ENCODE measurements at places on chromosomes 7 and 10. TPM values are rescaled to one million over a fixed set of nuclear protein-coding genes. Genes with fewer than 3 reads are reported as not detected.

DNA sequence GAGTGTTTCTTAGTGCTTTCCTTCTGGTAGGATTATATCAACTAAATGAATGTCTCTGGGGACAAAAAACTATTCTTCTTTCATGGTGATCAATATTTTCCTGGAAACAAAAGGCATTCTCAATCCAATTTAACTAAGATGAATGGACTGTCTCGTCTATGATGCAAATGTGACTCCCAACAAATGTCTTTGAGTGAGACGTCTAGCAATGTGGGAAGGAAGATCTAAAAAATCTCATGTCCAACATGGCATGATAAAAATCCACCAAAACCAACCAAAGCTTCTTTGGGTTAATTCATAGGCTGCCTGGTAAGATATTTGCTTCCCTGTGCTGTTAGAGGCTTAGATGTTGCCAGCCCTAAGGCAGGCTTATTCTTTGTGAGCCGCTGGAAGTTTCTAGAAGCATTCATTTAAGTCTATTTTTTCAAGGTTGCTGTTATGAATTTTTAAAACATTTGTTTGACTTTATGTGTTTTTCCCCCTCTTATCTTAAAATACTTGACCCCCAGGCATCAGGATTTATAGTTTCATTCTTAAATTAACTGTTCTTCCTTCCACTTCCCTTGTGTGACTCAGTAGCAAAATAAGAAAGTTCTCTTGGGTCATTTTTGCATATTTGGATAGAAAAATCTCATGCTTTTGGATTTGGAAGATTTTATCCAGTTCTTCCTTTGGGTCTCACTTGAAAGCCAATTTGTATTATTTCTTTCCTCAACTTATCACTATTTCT is 156.3 kb downstream of the NRP1 start:
- no peak for DNase-seq

GRCh38 chr7:10708447-10708846 is 265.2 kb upstream of the PHF14 start:
- DNase-seq = no peak

DNA sequence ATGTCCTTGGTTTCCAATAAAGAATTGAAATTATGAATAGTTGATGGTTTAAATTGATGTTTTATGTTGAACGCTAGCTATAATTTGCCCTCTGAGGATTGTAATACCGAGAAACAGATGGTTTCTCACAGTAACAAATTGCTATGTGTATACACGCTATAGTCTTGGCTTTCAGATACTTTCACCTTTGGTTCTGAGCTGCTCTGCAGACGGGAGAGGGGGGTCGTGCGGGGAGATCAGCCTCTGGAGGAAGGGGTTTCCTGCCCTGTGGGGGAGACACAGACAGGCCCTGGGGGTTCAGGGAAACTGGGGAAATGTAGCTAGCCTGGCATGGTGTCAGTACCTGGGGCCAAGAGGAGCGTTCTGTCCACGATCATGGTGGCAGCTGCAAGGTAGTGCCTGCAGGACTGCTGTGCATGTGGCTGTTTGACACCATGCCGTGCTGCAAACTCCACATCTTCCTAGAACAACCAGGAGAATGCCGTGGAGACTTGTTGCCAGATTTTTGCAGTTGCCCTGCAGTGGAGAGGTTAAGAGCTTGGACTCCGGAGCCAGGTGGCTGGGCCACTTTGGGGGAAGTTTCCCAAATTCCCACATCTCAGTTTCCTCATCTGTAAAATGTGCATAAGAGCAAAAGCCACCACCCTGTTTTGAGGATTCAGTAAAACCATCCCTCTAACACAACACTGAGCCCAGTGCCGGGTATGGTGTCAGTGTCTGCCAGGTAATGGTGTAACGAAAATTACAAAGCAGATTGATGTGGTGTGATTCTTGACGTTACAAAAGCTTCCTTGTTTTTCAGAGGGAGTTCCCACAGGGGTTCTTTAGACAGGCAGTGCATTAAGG is 167.9 kb downstream of the CUX1 start:
- DNase-seq = no peak

GRCh38 chr10:114173603-114173920 is 441 bp downstream of the CCDC186 start:
- DNase-seq = no peak

GRCh38 chr7:158847451-158847866 is 8.9 kb upstream of the DYNC2I1 start:
- DNase-seq = no peak

DNA sequence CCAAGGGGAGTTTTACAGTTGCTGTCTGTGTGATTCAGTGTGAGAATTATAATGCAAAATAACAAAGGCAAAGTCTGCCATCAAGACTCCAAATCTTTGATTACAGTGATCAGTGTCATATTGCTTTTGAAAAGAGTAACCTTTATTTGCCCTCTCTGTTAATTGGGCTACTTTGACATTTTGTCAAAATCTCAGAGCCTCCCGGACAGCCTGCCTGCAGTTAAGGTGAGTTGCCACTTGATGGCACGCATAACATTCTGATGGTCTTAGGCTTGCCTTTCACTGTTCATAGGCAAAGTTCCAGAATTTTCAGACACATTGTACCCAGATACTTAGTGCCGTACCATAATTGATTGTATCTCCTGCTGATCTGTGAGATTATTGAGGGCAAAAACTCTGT is 253.5 kb downstream of the ABCA13 start:
- DNase-seq = no peak

DNA sequence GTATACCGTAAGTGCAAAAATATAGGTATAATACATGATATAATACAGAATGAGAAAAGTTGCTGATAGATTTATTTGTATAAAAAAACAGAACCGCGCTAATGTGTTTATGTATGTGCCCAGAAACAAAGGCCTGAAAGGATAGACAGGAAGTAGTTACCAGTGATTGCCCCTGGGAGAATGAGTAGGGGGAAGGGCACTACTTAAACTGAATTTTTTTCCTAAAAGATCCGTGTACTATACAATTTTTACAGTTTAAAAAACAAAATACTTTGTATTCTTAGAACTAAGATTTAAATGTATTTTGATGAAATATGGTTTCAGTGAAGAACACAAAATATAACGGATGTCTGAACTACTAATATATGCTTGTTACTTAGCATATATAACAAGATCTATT is 2.9 kb downstream of the IPMK start:
- DNase-seq = no peak

- DNase-seq = no peak
Observed at GRCh38 chr7:108140671-108141070, 10.5 kb upstream of the LAMB4 start.

LRRD1 gene
- total RNA-seq = not detected

OR13A1 gene
- not detected for total RNA-seq

STRIP2 gene
- 6.6 TPM for total RNA-seq

Measured in pulmonary artery endothelial cell (primary cell).